ENCODE measurements at places on chromosomes 5 and 9.

- no peak for DNase-seq
These were observed 19.1 kb downstream of the TMEM232 start for GRCh38 chr5:110707260-110707844.

DNA sequence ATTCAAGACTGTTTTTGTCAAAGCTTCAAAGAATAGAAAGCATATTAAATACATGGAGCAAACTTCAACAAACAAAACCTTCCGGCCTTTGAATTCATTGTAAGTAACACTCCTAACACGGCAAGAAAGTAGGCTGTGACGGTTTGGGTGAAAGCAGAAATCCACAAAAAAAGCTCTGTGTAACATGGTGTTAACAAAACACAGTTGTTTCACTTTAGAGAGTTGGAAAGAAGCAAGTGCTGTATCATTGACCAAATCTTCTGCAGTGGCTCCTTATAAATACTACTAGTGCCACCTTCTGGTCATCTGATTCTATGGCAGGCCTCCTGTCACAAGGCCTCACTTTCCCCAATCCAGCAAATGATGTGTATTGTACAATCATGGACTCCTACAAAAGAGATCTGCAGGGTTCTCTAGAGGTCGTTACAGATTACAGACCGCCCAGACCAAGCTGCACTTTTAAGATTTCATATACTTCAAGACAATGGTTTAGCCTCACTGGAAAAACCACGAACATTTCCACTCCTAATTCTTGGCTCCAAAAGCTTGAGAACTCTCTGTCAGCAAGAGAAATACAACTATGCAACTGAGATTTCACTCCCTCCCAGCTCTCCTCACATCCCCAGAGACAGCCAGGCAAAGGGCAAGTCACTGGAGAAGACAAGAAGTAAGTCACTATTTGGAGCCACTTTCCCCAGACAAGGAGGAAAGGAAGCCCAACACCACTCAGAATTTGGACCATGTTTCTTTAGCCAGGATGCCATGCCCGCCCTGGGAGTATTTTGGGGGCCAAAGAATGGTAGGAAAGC lies 196.2 kb downstream of the DTWD2 start:
- no peak for DNase-seq

- DNase-seq: no peak
These were observed 85.4 kb upstream of the SMARCA2 start for GRCh38 chr9:1929722-1930244.

GRCh38 chr5:177367323-177367848 lies 9.7 kb downstream of the RGS14 start:
- DNase-seq: no peak

- DNase-seq: peak; percentile 60
These were observed 19.2 kb upstream of the CD180 start for GRCh38 chr5:67215519-67216471.

DNA sequence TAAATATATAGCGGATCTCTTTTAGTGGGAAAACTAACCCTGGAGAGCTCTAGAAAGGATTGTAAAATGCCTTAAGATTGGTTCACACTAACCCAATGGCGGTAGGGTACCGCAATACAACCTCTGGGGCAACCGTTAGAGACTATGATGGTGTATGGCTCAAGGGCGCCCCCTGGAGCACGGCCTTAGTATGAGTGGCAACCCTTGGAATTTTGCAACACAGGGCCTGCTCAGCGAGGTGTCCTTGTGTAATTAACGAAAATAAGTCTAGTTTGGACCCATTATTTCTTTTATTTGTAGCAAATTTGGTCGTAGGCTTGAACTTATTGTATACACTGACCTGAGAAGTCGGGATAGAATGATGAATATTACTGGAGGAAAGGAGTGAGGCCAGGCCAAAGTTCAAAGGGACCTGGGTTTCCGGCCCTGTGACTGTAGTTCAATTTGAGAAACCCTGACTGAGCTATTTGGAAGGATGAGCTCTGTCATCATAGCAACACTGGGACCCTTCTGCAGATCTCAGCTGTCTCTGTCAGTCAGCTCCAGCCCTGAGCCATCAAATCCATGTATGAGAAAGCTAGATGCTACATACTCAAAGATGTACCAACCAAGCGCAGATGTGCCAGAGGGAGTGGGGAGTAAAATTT lies 54.8 kb downstream of the CAMK4 start:
- DNase-seq: peak; percentile 90

DNA sequence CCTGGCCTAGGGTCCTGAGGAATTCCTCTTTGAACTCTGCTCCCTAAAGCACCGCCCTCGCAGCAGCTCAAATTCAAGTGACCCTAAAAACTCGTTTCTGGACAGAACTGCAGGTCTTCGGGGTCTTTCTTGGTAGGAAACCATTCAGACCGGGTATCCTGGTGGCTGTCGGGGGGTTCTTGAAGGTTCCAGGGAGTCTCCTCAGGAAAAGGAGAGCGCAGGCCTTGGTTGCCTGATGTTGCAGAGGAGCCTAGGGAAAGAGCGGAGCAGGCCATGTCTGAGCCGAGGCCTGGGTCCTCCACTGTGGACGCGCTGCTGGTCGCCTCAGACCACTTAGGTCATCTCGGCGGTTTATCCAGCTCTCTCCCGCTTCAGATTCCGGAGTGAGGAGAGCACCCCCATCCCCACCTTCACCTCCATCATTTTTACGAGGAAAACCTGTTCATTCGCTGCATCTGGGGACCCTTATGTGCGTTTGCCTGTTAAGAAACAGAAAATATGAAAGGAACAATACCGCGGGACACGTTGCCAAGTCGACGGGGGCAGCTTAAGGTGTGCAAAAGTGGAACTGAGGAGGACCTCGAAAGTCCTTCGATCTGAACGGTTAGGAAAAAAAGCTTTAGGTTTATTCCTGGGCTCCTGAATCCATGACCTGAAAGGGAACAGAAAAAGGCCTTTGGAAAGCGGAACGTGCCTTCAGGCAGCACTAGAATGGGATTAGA lies 299.4 kb downstream of the PARP8 start:
- no peak for DNase-seq

DNA sequence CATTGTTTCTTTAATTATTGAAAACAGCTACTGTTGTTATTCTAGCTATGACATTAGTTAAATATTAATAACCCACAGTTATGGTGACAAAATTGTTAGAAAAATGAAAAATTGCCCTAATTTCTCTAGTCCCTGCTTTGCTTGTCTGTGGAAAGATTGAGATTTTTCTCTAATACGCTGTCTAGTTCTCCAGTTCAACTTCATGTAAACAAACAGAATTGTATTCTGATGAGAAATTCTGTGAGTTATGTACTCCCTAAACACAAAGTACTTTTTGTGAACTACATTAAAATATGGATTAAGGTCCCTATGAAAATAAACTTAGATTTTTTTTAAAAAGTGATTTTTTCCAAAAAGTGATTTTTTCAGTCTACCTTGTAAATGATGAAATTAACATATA lies 8.7 kb downstream of the SLF1 start:
- no peak for DNase-seq

- no peak for DNase-seq
These were observed 317.9 kb upstream of the IRX1 start for GRCh38 chr5:3277590-3278196.

GRCh38 chr5:154755361-154756008 lies at the start of gene LARP1:
TSS of gene LARP1 (plus strand) at chr5:154755377. CDS start at chr5:154755758, 381 bp downstream.
- DNase-seq: no peak

- no peak for DNase-seq
These were observed 2123.7 kb upstream of the C9orf72 start for GRCh38 chr9:29697011-29697410.

GRCh38 chr9:18722882-18723281 lies 248.9 kb downstream of the ADAMTSL1 start:
- no peak for DNase-seq

GRCh38 chr9:5872511-5872910 lies 18.2 kb upstream of the MLANA start:
- no peak for DNase-seq

DNA sequence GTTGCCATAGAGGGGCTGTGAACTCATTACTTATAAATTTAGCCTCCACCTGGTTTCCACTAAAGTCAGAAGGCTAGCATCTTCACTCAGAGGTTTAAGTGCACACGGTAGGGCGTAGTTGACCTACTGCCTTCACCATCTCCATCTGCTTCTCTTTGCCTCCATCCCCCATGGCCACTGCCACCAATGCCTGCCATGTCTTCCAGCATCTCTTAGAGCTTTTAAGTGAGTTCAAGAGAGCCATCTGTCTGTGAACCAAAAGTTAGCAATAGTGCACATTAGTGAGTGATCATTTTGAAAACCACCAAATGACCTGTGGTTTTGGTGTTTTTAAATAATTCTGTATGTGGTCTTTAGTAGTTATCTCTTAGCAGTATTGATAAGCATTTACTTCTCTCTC lies 102.0 kb downstream of the DMRTA1 start:
- no peak for DNase-seq

DNA sequence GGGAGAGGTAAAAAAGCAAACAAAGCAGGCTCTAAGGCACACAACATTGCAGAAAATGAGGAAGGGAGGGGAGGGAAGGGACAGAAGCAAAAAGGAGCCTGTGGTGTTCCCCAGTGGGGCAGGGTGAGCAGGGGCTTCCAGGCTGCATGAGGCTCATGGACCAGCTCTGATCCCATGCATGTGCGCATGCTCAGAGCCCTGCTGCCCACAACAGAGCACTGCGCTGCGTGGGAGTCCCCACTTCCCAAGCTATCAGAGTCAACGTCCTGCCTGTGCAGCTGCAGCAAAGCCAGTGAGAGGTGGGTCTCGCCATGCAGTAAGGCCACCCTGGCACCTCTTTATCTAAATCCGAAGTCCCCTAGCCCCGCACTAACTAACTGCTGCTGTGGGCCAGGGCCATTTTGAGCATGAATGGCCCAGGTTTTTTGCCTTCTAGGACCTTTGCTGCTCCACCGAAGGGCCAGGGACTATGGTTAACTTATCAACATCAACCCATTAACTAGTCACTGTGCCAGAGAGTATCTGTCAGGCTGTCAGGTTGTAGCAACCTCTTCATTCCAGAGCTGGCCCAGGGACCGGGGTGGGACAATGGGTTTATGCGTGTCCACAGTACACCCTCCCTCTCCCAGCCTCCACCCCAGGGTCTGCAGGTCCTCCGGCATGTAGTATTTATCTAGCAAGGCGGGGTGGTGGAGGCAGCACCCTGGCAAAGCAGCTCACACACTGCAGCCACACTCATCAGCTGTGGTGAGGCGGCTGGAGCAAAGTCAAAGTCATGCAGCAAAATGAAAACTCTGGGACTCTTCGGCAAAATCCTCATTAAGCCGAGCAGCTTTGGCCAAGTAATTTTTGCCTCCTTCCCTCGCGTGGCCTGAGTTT lies 123.6 kb downstream of the SAXO1 start:
- DNase-seq: no peak

DNA sequence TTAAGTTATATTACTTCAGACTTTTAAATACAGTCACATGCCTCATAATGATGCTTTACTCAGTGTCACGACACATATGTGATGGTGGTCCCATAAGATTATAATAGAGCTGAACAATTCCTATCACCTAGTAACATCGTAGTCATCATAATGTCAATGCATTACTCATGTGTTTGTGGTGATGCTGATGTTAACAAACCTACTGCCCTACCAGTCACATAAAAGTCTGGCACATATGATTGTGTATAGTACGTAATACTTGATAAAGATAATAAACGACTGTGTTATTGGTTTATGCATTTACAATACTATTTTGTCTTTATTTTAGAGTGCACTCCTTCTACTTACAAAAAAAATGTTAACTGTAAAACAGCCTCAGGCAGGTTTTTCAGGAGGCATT lies 103.7 kb downstream of the PAM start:
- DNase-seq: no peak

DNA sequence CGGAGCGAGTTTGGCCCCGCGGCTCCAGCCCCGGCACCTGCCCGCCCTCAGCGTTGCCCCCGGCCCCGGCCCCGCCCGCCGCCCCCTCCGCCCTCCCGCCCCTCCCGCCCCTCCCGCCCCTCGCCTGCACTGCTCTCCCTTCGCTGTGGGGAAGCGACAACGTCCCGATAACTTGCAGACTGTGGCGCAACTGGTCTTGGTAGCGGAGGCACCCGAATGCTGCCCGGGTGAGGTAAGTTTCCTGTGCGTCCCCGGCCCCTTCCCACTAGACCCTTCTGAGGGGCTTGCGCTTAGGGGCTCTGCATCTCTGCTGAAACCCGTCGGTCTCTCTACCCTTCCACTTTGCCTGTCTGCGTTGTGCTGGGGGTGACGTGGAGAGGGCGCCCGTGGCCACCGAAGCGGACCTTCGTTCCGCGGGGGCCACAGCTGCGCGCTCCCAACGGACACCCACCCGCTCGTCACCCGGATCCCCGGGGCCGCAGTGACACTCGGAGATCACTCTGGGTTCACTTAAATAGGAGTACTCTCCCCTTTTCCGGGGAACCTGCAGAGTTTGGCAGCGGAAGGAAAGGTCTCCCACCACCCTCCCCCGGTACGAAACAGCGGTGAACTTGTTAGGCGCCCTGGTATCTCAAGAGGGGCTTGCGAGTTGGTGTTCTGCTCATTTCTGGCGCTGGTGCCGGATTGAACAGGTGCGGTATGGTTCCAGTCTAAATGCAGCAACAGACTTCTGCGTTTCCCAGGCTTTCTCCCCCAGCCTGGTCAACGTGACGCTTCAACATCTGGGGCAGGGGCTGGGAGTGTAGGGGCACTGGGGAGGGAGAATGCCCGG lies 707 bp downstream of the PIP5K1B start:
- no peak for DNase-seq

- no peak for DNase-seq
These were observed 26.2 kb downstream of the ANGPTL2 start for GRCh38 chr9:127096208-127096607.

GRCh38 chr9:125463926-125464325 lies 202.3 kb downstream of the GAPVD1 start:
- DNase-seq: no peak

DNA sequence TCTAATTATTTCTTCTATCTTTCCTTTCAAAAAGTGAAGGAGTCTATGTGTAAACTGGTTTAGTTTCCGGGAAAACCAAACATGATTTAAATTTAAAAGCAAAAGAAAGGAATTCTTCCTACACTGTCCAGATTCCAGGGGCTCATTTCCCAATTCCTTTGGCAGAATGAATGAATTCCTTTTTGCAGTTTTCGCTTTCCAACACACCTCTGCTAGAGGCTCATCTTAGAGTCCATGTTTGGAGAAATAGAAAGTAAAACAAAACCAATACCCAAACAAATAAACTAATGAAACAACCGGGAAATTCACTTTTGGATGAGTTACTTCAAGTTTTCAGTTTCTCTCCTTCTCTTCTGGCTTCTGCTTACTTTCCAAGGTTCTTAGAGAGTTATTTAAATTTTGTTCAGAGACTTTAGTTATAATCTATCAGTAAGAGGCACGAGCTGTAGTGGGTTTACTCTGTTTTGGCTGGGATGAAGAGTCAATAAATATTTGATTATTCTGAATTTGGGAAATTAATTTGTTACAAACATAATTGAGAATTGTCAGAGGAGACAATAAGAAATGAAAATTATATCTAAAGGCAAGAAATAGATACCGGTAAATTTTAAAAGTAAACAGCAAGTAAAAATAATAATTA lies 365.0 kb upstream of the CDH9 start:
- DNase-seq: no peak

Measured in activated naive CD4-positive, alpha-beta T cell treated with Interleukin-2 at 50 U/mL for 16 hours (primary cell).